HCT116 (cell line): ENCODE measurements at places on chromosomes 7 and 10.

DNA sequence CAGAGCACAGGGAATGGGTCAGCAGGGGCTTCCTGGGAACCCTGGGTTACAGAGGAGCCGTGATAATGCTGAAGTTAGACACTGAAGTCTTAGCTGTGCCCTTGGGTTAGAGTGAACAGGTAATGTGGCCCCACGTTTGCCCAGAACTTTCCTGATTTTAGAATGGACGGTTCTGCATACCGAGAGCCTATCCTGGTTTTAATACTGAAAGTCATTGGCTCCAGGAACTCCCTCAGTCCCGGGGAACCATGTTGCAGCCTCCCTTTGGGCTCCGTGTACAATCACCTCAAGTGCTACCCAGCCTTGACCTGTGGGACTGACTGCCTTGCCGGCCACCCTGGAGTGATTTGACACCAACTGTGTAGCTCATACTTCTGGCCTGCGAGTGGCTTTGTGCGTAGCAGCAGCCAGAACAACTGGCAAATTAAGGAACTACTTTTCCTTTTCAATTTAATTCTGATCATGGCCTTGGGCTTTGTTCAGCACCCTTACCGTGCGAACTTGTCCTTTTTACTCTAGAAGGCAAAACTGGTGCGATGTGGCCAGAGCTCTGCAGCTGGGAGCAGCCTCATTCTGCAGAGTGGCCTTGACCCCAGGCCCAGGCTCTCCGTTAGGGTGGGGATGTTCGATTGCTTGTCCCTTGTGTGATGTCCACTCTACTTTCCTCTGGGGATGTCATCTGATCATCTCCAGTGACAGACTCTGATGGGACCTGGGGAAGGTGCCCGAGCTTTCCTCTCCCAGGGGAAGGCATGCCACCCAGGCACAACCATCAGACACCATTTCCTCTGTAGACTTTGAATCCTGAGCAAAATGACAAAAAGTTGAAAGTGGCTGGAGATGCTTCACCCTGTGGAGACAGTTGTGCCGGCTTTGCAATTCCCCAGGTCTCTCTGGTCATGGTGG lies 265.9 kb downstream of the GLRX3 start:
- DNase-seq = no peak

GRCh38 chr7:27098578-27099451 lies 3.0 kb upstream of the HOXA1 start:
- no peak for DNase-seq

GRCh38 chr10:78600740-78601139 lies 468.0 kb upstream of the ZMIZ1 start:
- no peak for DNase-seq

DNA sequence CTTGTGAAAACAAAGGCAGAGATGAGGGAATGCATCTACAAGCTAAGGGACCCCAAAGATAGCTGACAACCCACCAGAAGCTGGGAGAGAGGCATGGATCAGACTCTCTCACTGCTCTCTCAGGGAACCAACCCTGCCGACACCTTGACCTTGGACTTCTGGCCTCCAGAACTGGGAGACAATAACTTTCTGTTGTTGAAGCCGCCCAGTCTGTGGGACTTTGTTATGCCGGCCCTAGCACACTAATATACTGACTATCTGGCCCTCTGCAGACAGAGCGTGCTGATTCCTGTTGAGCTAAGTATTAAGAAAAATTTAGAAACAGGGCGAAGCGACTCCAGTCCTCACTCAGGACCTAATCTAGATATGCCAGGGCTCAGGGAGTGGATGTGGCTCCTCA lies 144.3 kb upstream of the TCF7L2 start:
- DNase-seq = no peak

DNA sequence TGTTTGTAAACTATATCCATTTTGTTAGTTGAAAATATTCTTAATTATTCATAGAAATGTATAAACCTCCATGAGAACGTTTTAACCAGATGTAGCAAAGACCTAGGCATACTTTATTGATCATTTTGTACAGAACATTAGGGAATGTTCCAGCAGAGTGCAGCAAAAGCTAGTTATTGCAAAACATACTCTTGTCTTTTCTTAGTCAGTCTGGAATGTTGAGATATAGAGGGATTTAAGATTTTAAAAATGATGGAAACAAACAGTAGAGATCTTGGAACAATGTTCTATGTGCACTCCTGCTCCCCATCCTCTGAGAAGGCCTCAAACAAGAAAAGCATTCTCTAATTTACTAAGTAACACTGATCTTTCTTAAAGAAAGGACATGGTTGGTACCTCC lies 292.1 kb downstream of the BBS9 start:
- DNase-seq = no peak

DNA sequence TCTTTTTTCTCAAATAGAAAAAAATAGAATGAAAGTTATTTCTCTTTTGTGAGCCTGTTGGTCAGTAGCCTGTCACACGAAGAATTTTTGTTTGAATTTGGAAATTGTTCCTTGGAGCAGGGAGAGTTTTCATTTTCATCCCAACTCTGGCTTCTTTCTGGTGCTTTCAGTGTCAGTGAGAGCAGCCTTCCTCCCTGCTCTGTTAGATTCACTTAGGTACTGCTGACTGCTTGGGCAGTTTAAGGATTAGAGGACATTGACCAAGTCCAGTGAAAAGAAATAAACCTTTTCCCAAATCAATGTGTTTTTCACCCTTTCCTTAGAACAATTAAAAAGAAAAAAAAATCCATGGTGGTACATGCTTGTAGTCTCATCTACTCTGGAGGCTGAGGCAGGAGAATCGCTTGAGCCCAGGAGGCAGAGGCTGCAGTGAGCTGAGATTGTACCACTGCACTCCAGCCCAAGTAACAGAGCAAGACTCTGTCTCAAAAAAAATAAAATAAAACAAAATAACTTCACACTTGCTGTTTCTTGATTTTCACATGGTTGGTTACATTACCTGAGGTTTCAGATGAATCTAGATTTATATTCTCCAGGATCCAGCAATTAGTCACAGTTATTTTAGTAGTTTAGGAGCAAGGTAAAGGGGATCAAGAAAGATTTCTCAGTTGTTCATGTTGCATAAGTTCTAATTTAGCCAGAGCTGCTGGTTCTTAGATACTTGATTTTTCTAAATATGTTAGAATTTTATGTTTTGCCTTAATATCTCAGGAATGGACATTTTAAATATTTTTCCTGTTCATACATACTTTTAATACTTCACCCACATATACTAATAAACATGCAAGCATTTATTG lies 63.1 kb downstream of the ZNRF2 start:
- no peak for DNase-seq

DNA sequence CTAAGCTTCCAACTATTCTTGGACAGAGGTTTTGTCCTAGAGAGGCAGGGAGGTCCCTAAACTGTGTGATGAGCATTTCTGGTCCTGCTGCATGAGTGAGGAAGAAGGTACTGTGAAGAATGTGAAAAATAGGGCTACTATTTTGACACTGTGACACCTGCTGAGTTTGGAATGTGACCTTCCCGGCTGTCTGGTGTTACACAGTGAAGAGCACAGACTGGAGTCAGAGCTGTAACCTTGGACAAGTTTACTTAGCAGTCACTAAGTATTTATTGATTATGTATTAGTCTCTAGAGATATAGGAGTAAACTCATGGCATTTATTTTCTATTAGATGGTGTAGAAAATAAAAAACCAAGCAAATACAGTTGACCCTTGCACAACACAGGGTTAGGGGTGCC lies 12.3 kb downstream of the GOLGA7B start:
- no peak for DNase-seq

- no peak for DNase-seq
Observed at GRCh38 chr10:103663802-103664201, 170.3 kb downstream of the NEURL1 start.

- no peak for DNase-seq
Observed at GRCh38 chr10:82206831-82207230, 331.8 kb downstream of the NRG3 start.

- peak; percentile 27 for DNase-seq
Observed at GRCh38 chr7:140512317-140513000, 33.2 kb upstream of the MKRN1 start.

DNA sequence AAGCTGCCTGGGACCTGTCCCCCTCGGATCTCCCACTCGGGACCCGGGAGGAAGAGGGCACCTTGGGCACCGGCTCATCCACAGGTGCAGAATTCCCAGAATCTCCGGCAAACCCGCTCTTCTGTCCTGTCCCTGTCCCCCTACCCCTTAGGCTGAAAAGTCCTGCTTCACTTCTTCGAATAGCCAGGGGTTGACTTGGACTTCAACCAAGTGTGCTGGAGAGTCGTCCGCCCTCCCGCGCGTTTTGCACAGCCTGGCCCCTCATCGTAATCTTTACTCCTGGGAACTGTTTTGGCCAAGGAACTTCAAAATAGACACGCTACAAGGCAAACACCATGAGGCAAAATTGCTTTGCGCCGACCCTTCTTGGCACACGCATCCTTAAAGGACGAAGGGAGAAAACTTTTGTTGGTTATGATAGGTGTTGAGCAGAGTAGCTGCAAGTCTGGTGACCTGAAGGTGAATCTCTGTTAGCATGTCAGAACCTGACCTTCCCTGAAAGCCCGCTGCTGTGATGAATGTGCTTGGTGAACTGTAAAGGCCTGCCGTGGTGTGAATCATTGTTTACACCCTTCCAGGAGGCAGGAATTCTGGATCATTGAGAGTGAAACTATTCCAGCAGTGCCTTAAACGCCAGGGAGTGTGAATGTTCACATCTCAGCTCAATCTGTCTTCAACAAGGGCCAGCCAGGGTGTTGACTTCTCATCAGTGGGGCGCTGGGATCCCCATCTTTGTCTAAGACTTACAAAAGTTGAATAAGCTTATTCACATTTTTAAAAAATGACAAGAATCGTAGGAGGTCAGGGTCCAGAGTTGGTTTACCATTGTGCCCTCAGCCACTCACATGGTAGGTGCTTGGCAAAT lies 589 bp upstream of the RAPGEF5 start:
- peak; percentile 36 for DNase-seq

GRCh38 chr10:79316671-79317431 lies 30.4 kb upstream of the PPIF start:
- DNase-seq = no peak
